H7 (cell line): ENCODE measurements at places on chromosomes 7 and 10. TPM values are rescaled to one million over a fixed set of nuclear protein-coding genes. Genes with fewer than 3 reads are reported as not detected.
A peak's percentile ranks its signal among the peaks of the same experiment; 100 is the strongest.

DNA sequence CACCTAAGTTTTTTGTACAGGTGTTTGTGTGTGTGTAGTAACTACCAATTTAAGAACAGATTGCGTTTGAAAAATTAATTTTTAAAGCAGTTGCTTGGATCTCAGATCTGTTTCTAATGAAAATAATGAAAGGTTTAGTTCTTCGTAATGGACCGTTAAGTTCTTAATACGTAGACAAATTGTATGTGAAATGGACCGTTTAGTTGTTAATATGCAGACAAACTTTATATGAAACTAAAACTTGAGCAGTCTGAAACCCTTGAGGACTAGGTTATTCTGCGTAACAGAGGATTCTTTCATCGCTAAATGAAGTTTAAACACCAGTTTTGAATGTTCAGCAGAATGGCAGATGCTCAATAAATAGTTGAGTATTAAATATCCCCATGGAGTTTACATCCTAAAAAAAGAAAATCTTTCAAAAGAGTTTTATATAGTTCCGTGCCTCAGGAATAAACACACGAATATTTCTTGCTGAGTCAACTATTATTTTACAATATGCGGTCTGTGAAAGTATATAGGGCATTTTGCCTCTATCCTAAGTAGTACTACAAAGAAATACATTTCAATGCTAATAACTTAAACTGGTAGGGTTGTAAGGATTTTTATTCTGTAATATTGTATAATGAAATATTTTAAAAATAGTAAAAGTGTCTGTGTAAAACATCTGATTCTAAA lies 1.2 kb downstream of the DBF4 start:
- DNase-seq: no peak

THSD7A gene
- 0.18 and 0.69 TPM in 2 replicates for total RNA-seq

GRCh38 chr10:48406204-48406603 lies 99.7 kb downstream of the MAPK8 start:
- DNase-seq: peak; percentile 7

SERPINE1 gene
- total RNA-seq: 3.4 and 3.6 TPM in 2 replicates

DNA sequence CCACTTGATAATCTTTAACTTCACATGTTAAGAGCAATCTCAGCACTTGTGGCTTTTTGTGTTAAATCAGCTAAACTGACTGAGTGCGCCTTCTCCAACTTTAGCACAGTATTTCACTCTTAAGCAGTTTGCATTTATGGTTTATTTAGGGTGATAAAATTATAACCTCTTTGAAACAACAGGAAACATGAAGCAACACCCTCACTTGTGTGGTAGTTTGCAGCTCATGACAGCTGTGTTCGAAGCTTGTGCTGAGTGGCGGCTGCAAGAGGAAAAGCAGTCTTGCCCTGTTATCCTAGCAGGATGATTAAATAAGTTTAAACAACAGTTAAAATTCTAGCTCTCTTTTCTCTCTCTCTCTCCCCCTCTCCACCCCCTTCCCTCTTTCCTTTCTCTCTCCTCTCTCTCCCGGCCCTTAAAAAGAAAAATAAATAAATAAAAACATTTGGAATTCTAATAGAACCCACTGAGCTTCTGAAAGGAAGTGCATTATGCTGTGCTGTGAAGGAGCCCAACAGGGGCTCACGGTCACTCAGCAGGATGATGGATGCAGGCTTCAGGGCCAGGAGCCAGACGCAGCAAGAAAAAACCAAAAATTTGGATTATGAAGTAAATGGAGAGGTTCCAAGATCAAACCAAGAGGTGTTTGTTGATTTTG lies 25.2 kb downstream of the OGDH start:
- no peak for DNase-seq

- DNase-seq: no peak
These were observed 47.5 kb upstream of the EN2 start for GRCh38 chr7:155410431-155410830.

HTRA1 gene
- 11.5 and 14.5 TPM in 2 replicates for total RNA-seq

PNLIPRP3 gene
- not detected in 2 replicates for total RNA-seq

DNA sequence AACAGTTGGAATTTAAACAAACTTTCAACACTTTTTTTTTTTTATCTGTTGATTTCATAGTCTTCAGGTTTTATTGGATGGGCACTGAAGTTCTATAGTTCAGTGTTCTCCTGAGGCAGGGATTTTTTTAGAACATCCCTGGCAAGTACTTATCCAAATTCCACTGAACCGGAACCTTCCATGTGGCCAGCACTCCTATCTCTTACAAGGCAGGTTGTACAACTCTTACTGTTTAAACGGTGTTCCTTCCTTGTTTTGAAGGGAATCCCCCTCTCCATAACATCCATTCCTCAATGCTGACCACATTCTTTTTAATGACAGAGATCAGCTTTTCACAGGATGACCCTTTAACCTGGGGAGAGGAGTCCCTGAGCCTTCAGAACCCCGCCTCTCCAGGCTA lies 238.9 kb upstream of the CTBP2 start:
- no peak for DNase-seq
